ENCODE measurements at places on chromosomes 4 and X.

GRCh38 chrX:11470250-11470974 lies 177.2 kb downstream of the AMELX start:
- no peak for DNase-seq

- no peak for DNase-seq
These were observed 1.5 kb upstream of the ENPEP start for GRCh38 chr4:110474481-110474880.

- DNase-seq = no peak
These were observed 6.4 kb upstream of the SMIM9 start for GRCh38 chrX:154840856-154841255.

DNA sequence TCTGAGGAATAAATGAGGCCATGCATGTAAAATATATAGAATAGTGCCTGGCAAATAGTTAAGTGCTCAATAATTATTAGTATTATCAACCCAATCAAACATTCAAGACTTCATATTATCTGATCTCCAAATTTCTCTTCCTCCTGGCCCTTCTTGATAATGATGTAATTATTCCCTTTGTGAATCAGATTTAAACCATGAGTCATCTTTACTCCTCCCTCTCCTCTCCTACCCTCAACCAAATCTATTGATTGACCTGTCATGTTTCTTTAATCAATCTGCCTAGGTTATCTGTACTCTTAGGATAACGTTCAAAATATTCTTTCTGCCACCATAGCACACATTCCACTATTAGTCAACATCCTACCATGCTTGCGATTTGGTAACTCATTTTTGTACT lies 129.8 kb upstream of the NAP1L5 start:
- DNase-seq = no peak

DNA sequence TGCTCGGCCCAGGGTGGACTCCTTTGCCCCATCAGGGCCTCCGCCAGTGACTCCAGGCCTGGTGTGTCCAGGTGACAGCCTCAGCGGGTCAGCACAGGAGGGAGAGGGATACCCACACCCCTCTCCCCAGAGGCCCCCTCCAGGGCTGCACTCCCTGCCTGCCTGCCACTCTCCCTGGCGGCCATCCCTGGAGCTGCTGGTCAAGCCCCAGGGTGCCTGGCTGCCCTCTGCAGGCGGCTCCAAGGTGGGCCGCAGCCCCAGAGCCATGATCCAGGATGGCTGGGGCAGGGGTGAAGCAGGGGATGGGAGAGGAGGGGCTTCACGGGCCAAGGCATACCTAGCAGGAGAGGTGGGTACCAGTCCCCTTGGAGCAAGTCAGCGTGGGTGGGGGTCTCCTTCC lies 3.8 kb downstream of the FGFRL1 start:
- DNase-seq = no peak

DNA sequence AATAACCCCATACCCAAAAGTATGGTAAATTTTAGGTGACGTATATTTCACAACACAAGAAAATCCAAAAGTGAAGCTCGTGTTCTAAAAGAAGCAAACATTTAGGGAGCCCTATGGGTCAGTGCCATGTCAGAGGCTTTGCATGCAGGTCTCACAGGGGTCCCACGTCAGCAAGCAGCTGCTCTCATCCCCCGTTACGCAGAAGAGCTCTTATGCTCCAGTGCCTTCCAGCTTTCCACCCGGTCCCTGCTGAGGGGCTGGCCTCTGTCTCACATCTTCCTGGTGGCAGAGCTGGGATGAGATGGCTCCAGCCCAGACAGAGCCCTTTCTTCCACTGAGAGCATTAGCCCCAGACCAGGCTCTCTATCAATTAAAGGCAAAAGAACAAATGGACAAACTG lies 82.0 kb downstream of the IRF2 start:
- no peak for DNase-seq

GRCh38 chr4:7598939-7599790 lies 164.4 kb upstream of the PSAPL1 start:
- DNase-seq = no peak

- DNase-seq = no peak
These were observed 75.0 kb upstream of the PAQR3 start for GRCh38 chr4:79014230-79014629.

DNA sequence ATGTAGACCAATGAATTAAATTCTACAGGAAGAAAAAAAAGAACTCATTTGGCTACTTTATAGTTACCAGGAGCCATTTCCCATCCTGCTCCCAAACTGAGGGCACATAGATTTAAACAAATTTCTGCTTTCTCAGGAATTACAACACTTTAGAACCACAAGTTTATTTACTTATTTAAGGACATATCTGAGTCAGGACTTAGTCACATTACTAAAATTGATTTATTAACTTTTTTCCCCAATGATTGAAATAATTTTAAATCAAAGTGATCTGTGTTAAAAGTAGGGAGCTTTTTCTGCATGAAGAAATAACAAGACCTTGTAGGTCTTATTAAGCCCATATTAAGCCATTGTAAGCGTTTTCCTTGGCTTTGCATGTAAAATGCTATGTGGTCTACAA lies 291.0 kb upstream of the HAND2 start:
- DNase-seq = no peak
